Adrenal gland (tissue), 19 donors: ENCODE measurements at places on chromosomes 4 and X. TPM values are rescaled to one million over a fixed set of nuclear protein-coding genes. Genes with fewer than 3 reads are reported as not detected.

Gene CSN1S1
- not detected for total RNA-seq

DNA sequence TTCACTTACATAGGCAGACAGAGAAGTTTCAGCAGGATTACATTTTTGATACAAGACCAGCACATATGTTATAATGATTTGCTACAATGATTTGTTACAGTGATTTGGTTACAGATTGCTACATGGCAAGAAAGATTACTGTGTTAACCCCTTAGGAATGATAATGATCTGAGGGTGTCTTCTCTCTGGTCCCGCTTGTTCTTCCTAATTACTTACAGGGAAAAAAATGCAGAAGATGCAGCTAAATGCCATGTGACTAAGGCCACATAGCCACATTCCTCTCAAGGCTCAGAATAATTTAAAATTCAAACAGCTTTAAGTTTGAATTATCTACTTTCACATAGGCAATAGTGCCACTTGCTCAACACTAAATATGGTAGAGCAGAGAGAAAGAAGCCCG is 9.7 kb upstream of the LAP3 start:
- no peak for DNase-seq
- H3K4me1 ChIP-seq, result no peaks in the 10 kb centered on the region
- no peaks in the 10 kb centered on the region for H3K36me3 ChIP-seq
- H3K27ac ChIP-seq, result no peak overlapping the region

DNA sequence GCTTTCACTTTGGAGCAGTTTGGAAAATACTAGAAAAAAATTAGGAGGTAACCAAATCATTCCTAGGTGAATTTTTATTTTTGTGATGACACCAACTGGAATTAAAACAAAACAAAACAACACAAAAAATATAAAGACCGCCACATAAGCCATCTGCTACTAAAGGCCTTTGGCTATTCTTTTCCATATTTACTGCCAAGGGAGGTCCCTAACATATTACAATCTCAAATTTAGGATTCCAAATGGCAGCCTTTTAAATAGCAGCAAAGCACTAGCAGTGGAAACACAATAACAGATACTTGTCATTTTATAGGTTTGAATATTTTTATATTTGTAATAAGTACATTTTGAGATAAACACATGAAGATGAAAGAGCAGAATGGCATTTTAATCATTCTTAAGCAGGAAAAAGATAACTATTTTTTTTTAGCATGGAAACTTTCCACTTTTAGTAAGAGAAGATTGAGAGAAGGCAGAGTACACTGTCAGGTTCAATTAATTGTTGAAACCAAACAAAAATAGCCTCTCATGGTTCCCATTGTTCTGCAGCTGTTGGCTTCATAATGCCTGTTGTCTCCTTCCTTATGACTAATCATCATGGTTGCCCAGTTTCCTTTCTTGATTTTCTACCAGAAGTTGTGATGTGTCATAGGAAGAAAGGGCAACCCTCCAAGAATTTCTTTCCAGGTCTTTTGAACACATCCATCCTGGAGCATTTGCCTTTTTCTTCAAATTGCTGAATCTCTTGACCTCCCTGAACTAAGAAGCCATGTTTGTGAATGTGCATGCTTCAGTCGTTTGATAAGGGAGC is 219.0 kb upstream of the EMCN start:
- no peaks in the 10 kb centered on the region for H3K36me3 ChIP-seq
- no peak overlapping the region for H3K4me3 ChIP-seq
- H3K27ac ChIP-seq, result no peak overlapping the region
- H3K27me3 ChIP-seq, result no peaks in the 10 kb centered on the region

GRCh38 chrX:112746812-112747595 is 67.3 kb upstream of the LHFPL1 start:
- no peaks in the 10 kb centered on the region for H3K36me3 ChIP-seq
- no peaks in the 10 kb centered on the region for H3K4me1 ChIP-seq
- H3K27me3 ChIP-seq, result peaks cover 4% of the 10 kb centered on the region
- peak; percentile 26 for DNase-seq
- H3K4me3 ChIP-seq, result no peak overlapping the region
- no peak overlapping the region for H3K27ac ChIP-seq

Gene TACR3
- not detected for total RNA-seq

GRCh38 chrX:14050709-14051108 is 21.0 kb upstream of the GEMIN8 start:
- peaks cover 61% of the 10 kb centered on the region for H3K27me3 ChIP-seq
- H3K36me3 ChIP-seq, result no peaks in the 10 kb centered on the region
- no peaks in the 10 kb centered on the region for H3K4me1 ChIP-seq
- H3K27ac ChIP-seq, result no peak overlapping the region

GRCh38 chr4:102759831-102760644 is 730 bp downstream of the MANBA start:
- no peaks in the 10 kb centered on the region for H3K36me3 ChIP-seq
- peak overlapping the region; percentile 95 for H3K4me3 ChIP-seq
- peak overlapping the region; percentile 72 for H3K27ac ChIP-seq

Gene BTK
- 4.5 TPM for total RNA-seq
